ENCODE measurements at places on chromosomes 3 and 15. TPM values are rescaled to one million over a fixed set of nuclear protein-coding genes. Genes with fewer than 3 reads are reported as not detected.

MPI gene
- total RNA-seq: 32.7 TPM

RTP1 gene
- not detected for total RNA-seq

RARB gene
- total RNA-seq: not detected

AVEN gene
- total RNA-seq: 22.5 TPM

ADAMTS17 gene
- total RNA-seq: 1.9 TPM

TUSC7 gene
- not detected for total RNA-seq

FRMD5 gene
- 12.5 TPM for total RNA-seq

HHLA2 gene
- total RNA-seq: not detected

MITF gene
- 8.3 TPM for total RNA-seq

DNA sequence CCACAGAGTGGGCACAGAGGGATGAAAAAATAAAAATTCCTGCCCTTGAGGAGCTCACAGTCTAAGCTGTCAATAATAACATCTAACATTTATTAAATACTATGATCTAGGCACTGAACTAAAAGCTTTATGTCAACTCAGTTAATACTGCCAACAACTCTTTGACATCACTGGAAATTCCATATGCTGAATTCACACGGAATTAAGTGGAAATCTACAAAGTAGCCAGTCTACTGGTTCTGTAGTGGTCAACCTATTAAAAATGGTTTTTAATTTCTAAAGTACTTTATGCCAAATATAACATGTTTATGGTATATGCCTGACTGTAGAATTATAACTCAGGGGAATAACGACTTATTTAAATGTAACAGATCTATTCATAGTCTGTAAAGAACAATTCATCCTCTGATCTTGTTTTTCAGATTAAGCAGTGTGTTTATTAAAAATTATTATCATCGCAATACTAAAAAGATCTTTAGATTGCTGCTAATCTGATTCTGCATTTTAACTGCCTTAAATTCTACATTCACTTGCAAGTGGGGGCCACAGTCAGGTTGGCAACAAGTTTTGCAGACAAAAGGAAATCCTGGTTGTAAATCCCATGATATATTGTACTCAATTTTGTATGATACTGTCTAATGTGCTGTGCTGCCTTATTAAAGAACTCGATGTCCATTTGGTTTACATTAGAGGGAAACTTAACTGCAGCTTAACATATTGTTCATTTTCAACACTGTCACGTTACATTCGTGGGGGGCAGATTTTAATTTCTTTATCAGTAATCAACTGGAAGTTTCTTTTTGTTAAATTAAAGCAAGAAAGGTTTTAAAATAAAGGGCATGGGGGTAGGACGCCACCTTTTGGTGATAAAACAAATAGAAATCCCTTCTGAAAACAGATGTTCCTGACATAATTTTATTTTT lies 2.6 kb upstream of the FOXP1 start:
- no peak for DNase-seq

DNA sequence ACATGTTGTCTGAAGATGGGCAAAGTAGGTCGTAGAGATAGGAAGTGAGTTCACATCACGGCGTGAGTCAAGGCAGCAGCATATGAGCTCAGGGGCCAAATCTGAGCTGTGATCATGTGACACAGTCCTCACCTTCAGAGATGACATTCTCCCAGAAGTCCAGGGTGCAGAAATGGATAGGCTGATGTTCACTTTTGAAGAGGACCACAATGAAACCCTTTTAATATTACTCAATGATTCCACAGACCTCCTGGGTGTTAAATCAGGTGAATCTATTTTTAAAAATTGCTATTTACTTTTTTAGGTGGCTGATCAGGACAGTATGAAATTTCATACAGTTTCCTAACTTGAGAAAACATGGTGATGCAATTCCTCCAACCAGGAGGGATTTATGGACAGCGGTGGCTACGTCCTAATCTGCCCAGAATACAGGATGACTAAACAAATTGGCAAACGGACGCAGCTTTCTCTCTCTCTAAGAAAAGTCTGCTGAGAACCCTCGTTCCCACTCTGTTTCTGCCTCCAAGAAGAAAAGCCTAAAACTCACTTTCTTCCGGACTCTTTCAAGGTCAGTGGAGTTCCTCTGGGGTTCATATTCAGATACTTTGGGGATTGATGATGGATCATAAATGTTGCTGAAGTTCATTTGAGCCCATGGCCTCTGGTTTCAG lies 34.4 kb downstream of the B3GNT5 start:
- peak; percentile 83 for DNase-seq

GRCh38 chr15:74243431-74243830 lies 7.3 kb downstream of the CCDC33 start:
- no peak for DNase-seq

DNA sequence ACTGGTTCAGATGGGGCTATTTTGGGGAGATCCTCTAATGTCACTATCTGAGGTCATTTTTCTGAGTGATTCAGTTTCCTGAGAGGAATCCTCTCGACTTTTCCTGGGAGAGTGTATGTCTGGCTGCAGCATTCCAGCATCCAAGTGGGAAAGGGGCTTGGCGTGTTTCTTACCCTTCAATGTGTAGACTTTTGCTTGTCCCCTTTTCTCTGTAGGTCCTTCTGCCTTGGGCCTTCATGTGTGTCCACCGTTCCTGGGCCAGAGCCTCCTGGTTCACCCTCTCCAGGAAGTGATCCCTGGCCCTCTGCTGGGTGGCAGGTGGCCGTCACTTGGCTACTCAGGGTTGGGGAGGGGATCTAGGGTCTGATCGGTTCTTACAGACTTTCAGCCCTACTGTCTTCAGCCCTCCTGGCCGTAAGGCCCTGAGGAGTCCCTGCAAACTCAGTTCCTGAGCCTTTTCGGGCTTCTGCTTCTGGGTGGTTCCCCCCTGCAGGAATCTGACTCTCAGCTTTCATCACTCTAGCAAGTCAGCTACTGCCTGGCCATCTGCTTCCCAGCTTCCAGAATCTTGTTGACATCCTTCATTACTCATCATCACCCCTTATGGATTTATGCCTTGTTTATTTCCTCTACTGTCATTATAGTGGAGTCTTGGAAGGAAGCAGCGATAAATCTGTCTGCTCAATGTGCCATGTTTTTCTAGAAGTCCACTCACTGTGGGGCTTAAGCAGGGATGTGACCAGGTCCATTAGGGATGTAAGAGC lies 36.5 kb downstream of the GOLGA6L10 start:
- no peak for DNase-seq

- DNase-seq: no peak
These were observed 262.1 kb downstream of the UACA start for GRCh38 chr15:70501121-70501727.

GRCh38 chr3:155455765-155456164 lies 162.3 kb upstream of the STRIT1 start:
- DNase-seq: no peak

GRCh38 chr15:55775316-55775715 lies 32.4 kb upstream of the PRTG start:
- DNase-seq: peak; percentile 67

GRCh38 chr3:133303430-133303829 lies 96.4 kb upstream of the BFSP2 start:
- no peak for DNase-seq

GRCh38 chr15:55715355-55716076 lies 27.4 kb downstream of the PRTG start:
- no peak for DNase-seq

- DNase-seq: no peak
These were observed 4.9 kb downstream of the BBS4 start for GRCh38 chr15:72690938-72691337.

- DNase-seq: no peak
These were observed 69.0 kb downstream of the MGLL start for GRCh38 chr3:127753338-127753737.

- DNase-seq: peak; percentile 13
These were observed 23.2 kb downstream of the SPTBN5 start for GRCh38 chr15:41870689-41871081.

DNA sequence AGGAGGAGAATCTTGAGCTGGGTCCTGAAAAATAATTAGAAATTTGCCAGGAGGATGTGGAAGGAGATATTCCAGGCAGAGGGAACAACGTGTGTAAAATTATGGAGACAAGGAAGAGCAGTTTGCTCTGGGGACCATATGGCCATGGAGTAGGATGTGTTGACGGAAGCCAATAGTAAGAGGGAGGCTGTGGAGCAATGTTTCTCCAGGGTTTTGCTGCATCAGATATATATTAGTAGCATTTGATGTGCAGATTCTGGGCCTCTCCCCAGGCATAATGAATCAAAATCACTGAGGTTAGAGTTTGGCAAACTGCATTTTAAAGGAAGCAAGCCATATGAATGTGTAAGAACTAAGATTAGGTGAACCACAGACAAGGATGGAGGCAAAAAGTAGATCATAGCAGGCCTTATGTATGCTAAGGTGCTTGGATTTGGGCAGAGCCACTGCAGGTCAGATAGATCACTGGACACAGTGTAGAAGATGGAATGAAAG lies 192.9 kb upstream of the IL12A start:
- DNase-seq: no peak

DNA sequence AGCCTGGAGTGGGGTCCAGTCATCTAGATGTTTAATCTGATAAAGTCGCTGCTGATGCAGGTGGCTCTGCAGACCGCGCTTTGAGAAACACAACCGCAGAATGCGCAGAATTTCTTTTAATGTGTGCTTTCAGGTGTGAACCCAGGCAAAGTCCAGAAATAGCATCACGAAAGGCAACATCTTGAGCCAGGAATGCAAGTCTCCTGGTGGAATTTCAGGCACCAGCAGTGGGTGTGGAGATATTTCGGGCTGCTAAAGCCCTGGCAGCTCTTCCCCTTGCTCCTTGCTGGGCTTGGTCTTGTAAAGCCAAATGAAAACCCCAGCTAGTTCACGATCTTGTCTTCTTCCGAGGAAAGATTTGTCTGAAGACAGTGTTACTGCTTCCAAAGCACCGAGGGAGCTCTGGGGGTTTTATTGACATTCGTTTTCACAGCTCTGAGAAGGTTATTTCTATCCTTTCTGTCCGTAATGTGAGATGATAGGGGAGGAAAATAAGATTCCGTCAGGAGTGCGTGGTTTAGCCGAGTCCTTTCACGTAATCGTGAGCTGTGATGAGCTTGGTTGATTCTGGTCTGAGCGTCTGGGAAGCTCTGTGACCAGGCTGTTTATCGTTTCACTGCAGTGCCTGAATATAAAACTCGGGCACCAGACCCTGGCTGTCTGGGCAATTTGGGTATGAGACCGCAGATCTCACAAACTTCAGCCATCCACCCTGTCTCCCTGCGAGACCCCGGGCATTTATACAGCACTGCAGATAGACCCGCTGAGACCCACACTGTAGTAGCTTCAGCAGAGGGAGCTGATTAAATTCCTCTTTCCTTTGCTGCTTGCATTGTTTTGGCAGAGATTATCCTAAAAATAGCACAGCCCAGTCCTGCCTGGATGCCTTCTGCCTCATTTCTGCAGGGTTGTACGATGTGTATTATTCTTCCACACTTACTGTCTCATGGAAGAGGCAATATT lies 67.0 kb upstream of the SLC25A26 start:
- DNase-seq: no peak

DNA sequence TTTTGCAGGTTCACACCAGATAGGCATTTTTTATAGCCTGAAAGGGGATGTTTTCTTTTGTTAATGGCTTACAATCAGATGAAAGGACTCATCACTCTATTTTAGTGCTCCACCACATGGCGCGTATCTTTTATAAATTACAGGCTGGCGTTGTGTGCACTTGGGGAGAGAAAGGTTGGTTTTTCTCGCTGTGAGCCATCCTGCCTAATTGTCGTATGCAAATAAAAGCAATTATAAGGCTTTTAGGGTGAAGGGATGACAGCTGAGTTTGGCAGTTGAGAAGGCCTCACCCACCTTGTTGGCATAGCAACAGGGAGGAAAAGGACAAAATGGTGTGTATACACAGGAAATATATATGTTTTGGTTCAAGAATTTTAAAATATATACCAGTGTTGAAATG lies 268.0 kb downstream of the NR2F2 start:
- DNase-seq: no peak

GRCh38 chr3:160538895-160539294 lies 26.5 kb downstream of the KPNA4 start:
- DNase-seq: no peak
